Cardiac muscle cell (in vitro differentiated cells and primary cell): ENCODE measurements at places on chromosomes 6 and 20. TPM values are rescaled to one million over a fixed set of nuclear protein-coding genes. Genes with fewer than 3 reads are reported as not detected.

DNA sequence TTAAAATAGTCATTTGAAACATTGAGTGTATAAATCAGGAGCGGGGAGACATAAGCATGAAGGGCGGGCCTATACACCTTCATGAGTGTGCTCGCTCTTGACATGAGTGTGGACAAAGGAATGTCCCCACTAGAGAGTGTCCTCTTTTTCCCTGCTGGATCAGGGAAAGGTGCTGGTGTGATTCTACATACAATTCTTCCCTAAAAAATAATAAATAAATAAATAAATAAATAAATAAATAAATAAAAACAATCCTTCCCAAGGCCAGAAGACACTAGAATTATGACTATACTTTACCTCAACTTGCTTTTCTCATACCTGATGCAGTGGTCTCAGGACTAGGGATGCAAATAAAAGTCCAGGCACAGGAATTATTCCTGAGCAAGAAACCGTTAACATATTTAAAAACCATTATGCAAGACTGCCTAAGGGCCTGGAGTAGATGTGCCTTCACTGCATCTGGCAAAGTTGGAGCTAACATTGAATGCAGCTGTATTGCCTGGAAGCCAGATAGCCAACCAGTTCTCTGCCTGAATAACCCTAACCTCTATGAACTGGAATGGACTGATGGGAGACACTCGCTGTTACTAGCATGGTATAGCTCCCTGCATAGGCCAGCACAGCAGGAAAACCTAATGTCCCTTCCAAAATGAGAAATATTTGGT lies 37.5 kb upstream of the MICB start:
- no peak overlapping the region for H3K4me3 ChIP-seq
- H3K4me1 ChIP-seq, result no peaks in the 10 kb centered on the region
- H3K27ac ChIP-seq, result no peak overlapping the region
- DNase-seq, result no peak
- no peaks in the 10 kb centered on the region for H3K36me3 ChIP-seq

GRCh38 chr20:45917790-45918141 lies 5.8 kb upstream of the PLTP start:
- H3K4me3 ChIP-seq, result no peak overlapping the region
- H3K27me3 ChIP-seq, result no peaks in the 10 kb centered on the region
- DNase-seq, result no peak
- H3K4me1 ChIP-seq, result peaks cover 7% of the 10 kb centered on the region
- no peak overlapping the region for H3K27ac ChIP-seq

DNA sequence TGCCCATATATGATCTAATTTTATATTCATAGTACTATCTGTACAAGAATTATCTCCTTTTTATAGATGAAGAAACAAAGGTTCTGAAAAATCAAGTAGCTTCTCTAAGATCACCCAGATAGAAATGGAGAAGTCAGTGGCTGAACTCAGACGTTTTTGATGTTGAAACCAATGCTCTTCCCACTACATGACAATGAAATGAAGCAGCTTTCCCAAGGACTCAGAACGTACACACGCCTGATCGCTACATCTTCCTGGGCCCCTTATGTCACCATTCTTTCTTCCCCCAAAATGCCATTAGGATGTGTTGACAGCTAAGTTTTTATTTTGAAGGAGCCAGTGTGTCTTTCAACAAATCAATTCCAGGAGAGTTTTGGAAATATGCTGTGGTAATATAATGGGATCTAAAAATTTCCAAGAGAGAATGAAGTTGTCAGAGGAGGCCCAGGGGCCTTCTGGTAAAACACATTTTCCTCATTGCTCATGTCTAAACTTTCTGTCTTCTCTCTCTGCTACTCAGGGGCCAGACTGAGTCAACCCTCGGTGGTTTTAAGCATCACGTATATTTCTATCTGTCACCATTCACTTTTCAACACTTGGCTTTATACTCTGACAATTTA lies 98.1 kb upstream of the COL21A1 start:
- no peaks in the 10 kb centered on the region for H3K36me3 ChIP-seq
- no peak overlapping the region for H3K27ac ChIP-seq
- no peaks in the 10 kb centered on the region for H3K4me1 ChIP-seq
- no peak for DNase-seq
- H3K27me3 ChIP-seq, result no peaks in the 10 kb centered on the region
- H3K4me3 ChIP-seq, result no peak overlapping the region

GRCh38 chr6:74573613-74574012 lies 632.2 kb downstream of the COL12A1 start:
- H3K27me3 ChIP-seq, result no peaks in the 10 kb centered on the region
- DNase-seq, result no peak
- H3K4me1 ChIP-seq, result no peaks in the 10 kb centered on the region
- H3K36me3 ChIP-seq, result no peaks in the 10 kb centered on the region

- H3K4me1 ChIP-seq, result peaks cover 2% of the 10 kb centered on the region
- DNase-seq, result no peak
- H3K4me3 ChIP-seq, result no peak overlapping the region
- H3K27ac ChIP-seq, result no peak overlapping the region
- no peaks in the 10 kb centered on the region for H3K36me3 ChIP-seq
These were observed 118.4 kb upstream of the BTBD3 start for GRCh38 chr20:11799281-11799684.

- H3K27me3 ChIP-seq, result no peaks in the 10 kb centered on the region
- no peaks in the 10 kb centered on the region for H3K4me1 ChIP-seq
- no peak overlapping the region for H3K4me3 ChIP-seq
These were observed 19.2 kb upstream of the SSR1 start for GRCh38 chr6:7332090-7332745.

DNA sequence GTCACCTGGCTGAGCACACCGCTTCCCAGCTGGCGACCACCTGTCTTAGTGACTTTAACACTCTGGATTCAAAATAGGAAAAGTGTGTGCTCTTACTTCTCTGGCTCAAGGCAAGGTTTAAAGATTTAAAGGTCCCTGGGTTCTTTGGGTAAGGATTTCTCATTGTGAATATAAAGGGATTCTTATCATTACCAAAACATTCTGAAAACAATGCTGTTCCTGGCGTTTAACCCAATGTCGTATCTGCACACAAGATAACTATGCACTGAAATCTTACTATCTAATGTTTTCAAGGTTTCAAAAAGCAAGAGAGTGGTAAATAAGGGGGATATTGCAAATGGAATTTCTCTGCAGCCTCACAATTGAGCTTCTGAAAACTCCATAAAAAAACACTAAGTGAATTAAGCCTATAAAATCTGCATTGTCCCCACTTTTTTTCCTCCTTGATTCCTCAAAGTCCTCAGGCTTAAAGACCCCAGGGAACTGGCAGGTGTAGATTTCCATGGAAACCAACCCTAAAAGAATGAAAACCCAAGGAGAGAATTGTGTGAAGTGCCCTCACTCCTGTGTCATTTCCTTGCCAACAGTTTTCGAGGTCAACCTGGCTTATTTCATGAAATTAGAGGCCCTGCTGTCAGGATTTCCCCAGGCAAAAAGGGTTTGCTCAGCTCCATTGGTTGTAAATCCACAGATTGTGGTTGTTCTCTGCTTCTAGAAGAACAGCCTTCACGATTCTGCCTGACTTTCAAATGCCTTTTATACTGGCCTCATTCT lies 44.0 kb downstream of the BMP2 start:
- H3K4me3 ChIP-seq, result no peak overlapping the region
- H3K27me3 ChIP-seq, result no peaks in the 10 kb centered on the region
- no peaks in the 10 kb centered on the region for H3K36me3 ChIP-seq
- H3K4me1 ChIP-seq, result peaks cover 10% of the 10 kb centered on the region
- no peak overlapping the region for H3K27ac ChIP-seq

DNA sequence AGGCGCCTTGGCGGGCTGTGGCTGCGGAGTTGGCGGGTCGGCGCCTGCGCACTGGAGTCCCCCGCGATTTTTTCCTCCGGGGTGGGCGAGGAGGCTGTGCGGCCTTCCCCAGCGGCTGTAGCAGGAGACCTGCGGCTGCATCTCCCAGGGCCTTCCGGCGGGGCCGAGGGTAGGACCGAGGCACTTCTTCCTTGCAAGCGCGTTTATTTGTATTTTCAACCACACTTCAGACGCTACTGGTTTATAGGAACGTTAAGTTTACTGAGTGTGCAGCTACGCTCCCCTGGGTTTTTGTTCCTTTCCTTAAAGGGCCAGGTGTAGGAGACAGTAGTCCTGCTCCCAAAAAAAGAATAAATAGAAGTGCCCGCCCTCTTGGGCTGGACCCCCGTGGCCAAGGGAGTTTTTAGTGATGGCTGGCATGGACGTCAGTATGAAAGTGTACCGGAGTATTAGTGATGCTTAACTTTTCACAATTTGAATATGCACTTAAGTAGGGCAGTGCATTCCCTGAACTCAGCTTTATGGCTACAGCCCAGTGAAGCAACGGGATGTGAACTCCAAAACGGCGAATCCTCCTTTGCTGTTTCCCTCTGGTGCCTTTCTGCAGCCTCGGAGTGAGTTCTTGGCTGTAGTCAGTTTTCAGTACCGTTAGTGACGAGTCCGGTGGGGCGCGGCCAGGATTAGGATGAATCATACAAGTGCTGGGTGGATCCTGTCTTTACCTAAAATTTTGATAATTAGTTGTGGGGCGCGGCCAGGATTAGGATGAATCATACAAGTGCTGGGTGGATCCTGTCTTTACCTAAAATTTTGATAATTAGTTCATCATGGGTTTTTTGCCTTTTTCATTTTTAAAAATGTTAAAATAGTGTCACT lies 1.0 kb upstream of the FBXO5 start:
- peak; percentile 42 for DNase-seq
- peak overlapping the region; percentile 88 for H3K27ac ChIP-seq
- H3K4me3 ChIP-seq, result peak overlapping the region; percentile 88
- no peaks in the 10 kb centered on the region for H3K27me3 ChIP-seq
- H3K36me3 ChIP-seq, result no peaks in the 10 kb centered on the region

GRCh38 chr6:20202324-20202658 lies 10.0 kb downstream of the MBOAT1 start:
- no peak overlapping the region for H3K4me3 ChIP-seq
- no peak for DNase-seq
- H3K27me3 ChIP-seq, result no peaks in the 10 kb centered on the region
- H3K27ac ChIP-seq, result no peak overlapping the region

GRCh38 chr6:43715056-43715788 lies 27.6 kb upstream of the MRPS18A start:
- no peaks in the 10 kb centered on the region for H3K27me3 ChIP-seq
- H3K36me3 ChIP-seq, result no peaks in the 10 kb centered on the region
- H3K27ac ChIP-seq, result no peak overlapping the region
- H3K4me1 ChIP-seq, result peaks cover 6% of the 10 kb centered on the region
- no peak overlapping the region for H3K4me3 ChIP-seq
- DNase-seq, result no peak

GRCh38 chr20:48238781-48239180 lies 453.5 kb upstream of the SULF2 start:
- H3K4me1 ChIP-seq, result no peaks in the 10 kb centered on the region
- H3K4me3 ChIP-seq, result no peak overlapping the region
- no peaks in the 10 kb centered on the region for H3K36me3 ChIP-seq
- H3K27ac ChIP-seq, result no peak overlapping the region
- H3K27me3 ChIP-seq, result no peaks in the 10 kb centered on the region

GRCh38 chr6:57262901-57263694 lies 41.0 kb upstream of the RAB23 start:
- H3K4me3 ChIP-seq, result no peak overlapping the region
- H3K27me3 ChIP-seq, result no peaks in the 10 kb centered on the region
- DNase-seq, result peak; percentile 95
- H3K36me3 ChIP-seq, result no peaks in the 10 kb centered on the region
- H3K4me1 ChIP-seq, result no peaks in the 10 kb centered on the region
- H3K27ac ChIP-seq, result no peak overlapping the region

DNA sequence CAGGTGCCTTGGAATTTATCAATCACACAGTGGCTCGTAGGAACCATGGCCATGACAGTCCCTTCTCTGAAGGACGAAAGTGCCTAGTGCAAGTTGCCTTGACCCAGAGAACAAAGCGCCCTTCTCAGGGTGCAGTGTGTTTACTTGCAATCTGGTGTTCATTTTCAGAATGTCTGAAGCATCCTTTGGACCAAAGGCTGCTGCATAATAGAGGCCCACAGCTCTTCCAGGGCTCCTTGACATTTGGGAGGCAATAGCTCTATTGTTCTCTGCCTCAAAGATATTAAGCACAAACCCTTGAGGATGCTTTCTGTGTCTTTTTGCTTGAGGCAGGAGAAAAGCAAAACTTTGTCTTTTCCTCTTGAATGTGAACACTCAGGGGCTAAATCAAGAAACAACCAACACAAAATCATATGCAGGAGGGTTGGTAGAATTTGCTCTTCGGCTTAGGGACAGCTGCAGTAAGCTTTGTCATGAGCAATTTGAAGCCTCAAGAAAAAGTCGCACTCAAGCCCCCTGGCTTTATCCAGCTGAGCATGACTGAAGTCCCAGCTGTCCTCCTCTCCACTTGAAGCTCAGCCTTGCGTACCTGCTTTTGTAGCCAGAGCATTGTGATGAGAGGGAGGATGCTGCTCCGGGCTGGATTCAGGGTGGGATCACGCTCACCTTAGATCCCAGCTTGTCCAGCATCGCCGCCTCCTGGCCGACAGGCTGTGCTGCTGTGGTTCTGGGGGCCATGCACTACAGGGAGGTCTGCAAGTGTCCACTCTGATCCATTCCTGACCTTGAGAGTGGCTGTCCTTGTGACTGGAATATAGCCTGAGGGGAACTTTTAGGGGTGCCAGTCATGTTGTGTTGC lies 495.4 kb downstream of the CDH26 start:
- no peaks in the 10 kb centered on the region for H3K36me3 ChIP-seq
- H3K27ac ChIP-seq, result no peak overlapping the region
- peak; percentile 34 for DNase-seq

DNA sequence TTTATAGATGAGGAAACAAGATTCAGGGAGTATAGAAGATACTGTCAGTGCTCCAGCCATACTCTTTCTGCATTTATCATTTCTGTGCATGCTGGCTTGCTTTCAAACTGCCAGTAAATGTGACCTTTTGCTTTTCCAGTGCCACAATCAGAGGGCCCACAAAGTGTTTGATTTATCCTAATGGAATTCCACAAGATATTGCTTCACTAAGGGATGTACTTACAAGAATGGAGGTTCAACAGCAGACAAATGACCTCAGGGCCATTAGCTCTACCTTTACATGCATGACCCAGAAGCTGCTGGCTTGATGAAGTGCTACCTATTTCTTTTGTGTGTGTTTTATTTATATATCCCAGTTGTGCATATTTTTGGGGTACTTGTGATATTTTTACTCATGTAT lies 171.5 kb upstream of the GRIK2 start:
- no peak for DNase-seq
- no peaks in the 10 kb centered on the region for H3K27me3 ChIP-seq
- H3K36me3 ChIP-seq, result no peaks in the 10 kb centered on the region

Gene CFB
- total RNA-seq, result 0.42 and 0.66 TPM in 2 replicates

Gene TMC2
- total RNA-seq, result not detected in 2 replicates

Gene DDRGK1
- 57.6 and 107 TPM in 2 replicates for total RNA-seq

Gene PSMB9
- 2.0 and 4.5 TPM in 2 replicates for total RNA-seq

Gene BFSP1
- total RNA-seq, result 3.2 and 7.1 TPM in 2 replicates

Gene STMND1
- total RNA-seq, result not detected in 2 replicates

Gene TP53RK
- 19.6 and 21.2 TPM in 2 replicates for total RNA-seq

Gene SLC32A1
- total RNA-seq, result not detected in 2 replicates

Gene SERINC1
- total RNA-seq, result 89.2 and 91.5 TPM in 2 replicates

Gene NHLRC1
- total RNA-seq, result 2.0 and 3.1 TPM in 2 replicates
